ENCODE measurements at places on chromosomes 7 and 10. TPM values are rescaled to one million over a fixed set of nuclear protein-coding genes. Genes with fewer than 3 reads are reported as not detected.

DNA sequence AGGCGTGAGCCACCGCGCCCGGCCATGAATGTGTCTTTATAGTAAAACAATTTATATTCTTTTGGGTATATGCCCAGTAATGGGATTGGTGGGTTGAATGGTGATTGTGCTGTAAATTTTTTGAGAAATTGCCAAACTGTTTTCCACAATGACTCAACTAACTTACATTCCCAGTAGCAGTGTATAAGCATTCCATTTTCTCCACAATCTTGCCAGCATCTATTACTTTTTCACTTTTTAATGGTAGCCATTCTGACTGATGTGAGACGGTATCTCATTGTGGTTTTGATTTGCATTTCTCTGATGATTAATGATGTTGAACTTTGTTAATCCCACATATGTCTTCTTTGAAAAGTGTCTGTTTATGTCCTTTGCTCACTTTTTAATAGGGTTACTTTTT is 1187.9 kb downstream of the XPNPEP1 start:
- no peaks in the 10 kb centered on the region for H3K4me1 ChIP-seq
- no peaks in the 10 kb centered on the region for H3K36me3 ChIP-seq
- no peak overlapping the region for H3K4me3 ChIP-seq
- no peak overlapping the region for H3K27ac ChIP-seq
- no peaks in the 10 kb centered on the region for H3K27me3 ChIP-seq

DNA sequence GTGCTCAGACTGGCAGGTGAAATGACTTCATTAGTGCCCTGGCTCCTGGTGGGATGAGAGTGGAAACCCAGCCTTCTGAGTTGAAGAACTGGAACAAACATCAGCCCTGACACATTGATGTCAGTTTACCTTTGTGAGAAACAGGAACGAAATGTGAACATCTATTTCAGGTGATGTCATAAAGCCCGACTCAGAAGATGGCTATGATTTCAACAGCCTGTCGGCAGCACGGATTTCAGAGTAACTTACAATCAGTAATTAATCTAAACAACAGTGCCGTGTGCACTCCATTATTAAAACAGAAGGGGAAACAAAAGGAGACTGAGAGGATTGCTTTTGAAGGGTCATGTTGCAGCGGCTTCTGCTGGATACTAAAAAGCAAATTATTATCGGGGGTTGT is 243.2 kb downstream of the FRMD4A start:
- no peaks in the 10 kb centered on the region for H3K4me1 ChIP-seq
- no peaks in the 10 kb centered on the region for H3K36me3 ChIP-seq
- no peak for DNase-seq
- no peak overlapping the region for H3K4me3 ChIP-seq
- no peak overlapping the region for H3K27ac ChIP-seq
- peaks cover 2% of the 10 kb centered on the region for H3K27me3 ChIP-seq

DNA sequence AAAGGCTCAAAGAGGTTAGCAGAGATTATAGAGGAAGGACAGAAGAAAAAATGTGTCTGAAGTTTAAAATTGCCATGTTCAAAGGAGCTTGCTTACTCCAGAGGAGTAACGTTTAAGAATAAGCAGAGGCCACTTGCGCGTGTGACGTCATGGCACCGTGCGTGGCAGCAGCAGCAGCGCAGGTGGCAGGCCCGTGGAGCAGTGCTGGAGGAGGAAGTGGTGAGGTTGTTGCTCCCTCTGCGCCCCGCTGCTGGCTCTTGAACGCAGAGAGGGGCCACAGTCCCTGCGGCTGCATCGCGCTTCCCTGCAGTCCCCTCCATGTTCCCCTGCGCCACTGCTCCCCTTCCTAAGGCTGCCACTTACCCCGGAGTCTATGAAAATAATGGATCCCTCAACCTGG is 37.5 kb downstream of the GDI2 start:
- no peaks in the 10 kb centered on the region for H3K27me3 ChIP-seq
- H3K4me3 ChIP-seq: peak overlapping the region; percentile 78
- peak; percentile 79 for DNase-seq
- H3K36me3 ChIP-seq: peaks cover 64% of the 10 kb centered on the region

DNA sequence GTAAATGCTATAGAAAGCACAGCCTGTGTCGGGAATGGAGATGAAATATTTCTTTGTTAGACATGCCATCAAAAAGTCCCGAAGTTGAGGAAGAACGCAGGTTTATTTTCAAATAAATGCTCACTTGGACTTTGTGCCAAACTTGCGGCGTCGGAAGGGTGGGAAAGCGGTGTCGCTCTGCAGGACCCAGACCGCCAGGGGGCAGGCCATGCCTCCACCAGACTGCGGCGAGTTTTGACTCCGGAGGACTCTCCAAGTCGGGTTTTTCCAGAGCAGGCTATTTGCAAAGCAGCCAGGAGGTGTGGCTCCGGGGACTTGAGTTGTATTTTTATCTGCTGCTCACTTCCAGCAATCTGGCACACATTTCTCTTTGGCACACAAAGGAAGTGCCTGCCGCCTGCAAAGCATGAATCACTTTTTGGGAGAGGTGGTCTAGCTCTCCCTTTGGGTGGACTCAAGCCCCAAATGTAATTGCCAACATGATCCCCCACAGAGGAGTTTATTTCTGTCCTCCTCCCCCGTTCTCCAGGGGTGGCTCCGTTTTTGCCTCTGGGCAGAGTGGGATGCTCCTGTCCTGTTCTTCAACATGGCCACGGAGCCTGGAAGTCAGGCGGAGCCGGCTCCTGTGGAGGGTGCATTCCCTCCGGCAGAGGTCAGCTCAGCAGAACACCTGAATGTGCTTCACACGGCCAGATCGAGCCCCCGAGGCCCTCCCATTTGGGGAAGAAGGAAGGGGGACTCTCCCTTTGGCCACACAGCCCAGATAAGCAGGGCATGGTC is 82.3 kb upstream of the GPR26 start:
- peak; percentile 45 for DNase-seq
- no peak overlapping the region for H3K27ac ChIP-seq
- H3K4me3 ChIP-seq: no peak overlapping the region
- no peaks in the 10 kb centered on the region for H3K4me1 ChIP-seq

DNA sequence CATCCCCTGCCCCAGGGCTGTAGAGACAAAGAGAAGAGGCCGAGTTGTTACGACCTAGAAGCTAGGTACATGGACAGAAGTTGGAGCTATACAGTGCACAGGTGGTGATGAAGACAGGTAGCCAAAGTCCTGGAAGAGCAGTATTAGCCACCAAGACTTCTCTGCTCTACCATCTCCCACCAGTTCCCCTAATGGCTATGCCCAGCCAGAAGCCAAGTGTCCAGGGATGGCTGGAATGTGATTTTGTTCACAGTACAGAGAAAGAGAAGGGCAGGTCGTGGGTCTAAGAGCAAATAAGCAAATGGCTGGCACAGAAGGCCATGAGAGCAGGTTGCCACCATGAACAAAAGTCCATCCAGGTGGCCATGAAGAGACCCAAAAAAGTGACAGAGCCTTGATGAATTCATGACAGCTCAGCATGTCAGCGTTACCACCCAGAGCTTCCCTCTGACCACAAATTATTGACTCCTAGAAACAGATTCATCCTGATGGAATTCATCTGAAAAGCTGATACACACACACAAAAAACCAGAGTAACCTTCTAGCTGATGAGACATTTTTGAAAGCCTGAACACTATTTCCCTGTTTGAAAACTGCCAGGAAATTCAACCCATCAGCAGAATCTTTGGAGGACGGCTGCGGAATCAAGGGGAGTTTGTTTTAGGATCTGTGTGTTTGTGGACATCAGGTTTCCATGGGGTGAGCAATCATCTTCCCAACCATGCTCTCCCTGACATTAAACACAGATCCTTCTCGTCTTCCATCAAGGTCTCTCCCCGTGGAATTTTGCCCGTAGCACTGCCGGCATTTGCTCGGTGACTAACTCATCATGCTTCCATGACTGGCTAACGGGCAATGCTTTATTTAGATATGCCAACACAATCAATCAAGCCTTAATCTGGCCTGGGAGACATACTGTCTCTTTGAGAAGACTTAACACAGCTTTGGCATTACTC is 906.7 kb upstream of the AUTS2 start:
- DNase-seq: no peak
- H3K4me3 ChIP-seq: no peak overlapping the region
- peaks cover 2% of the 10 kb centered on the region for H3K36me3 ChIP-seq
- H3K27me3 ChIP-seq: no peaks in the 10 kb centered on the region
- no peak overlapping the region for H3K27ac ChIP-seq

Gene MBLAC1
- total RNA-seq: 4.8 TPM

Gene RAMP3
- total RNA-seq: not detected

- no peak overlapping the region for H3K27ac ChIP-seq
- H3K36me3 ChIP-seq: no peaks in the 10 kb centered on the region
- DNase-seq: no peak
- peaks cover 4% of the 10 kb centered on the region for H3K4me1 ChIP-seq
- H3K27me3 ChIP-seq: peaks cover 6% of the 10 kb centered on the region
- H3K4me3 ChIP-seq: no peak overlapping the region
Measured at GRCh38 chr10:132062641-132063390, 2.9 kb upstream of the JAKMIP3 start.

Gene CRYGN
- 0.91 TPM for total RNA-seq

Gene CLRN3
- total RNA-seq: not detected

Gene TMEM72
- not detected for total RNA-seq

Gene NKX1-2
- not detected for total RNA-seq

Gene PTF1A
- not detected for total RNA-seq

- H3K36me3 ChIP-seq: peaks cover 1% of the 10 kb centered on the region
- no peak for DNase-seq
- H3K27ac ChIP-seq: no peak overlapping the region
- H3K4me3 ChIP-seq: no peak overlapping the region
- H3K4me1 ChIP-seq: peaks cover 2% of the 10 kb centered on the region
Measured at GRCh38 chr7:117183729-117184128, 139.1 kb downstream of the WNT2 start.

- H3K4me1 ChIP-seq: no peaks in the 10 kb centered on the region
- DNase-seq: no peak
- H3K27ac ChIP-seq: no peak overlapping the region
- H3K4me3 ChIP-seq: no peak overlapping the region
Measured at GRCh38 chr7:47783456-47784223, 164.6 kb downstream of the PKD1L1 start.

- H3K36me3 ChIP-seq: no peaks in the 10 kb centered on the region
- no peak overlapping the region for H3K27ac ChIP-seq
- no peak for DNase-seq
- peaks cover 5% of the 10 kb centered on the region for H3K4me1 ChIP-seq
- no peak overlapping the region for H3K4me3 ChIP-seq
Measured at GRCh38 chr7:30968747-30969603, 5.2 kb downstream of the GHRHR start.

DNA sequence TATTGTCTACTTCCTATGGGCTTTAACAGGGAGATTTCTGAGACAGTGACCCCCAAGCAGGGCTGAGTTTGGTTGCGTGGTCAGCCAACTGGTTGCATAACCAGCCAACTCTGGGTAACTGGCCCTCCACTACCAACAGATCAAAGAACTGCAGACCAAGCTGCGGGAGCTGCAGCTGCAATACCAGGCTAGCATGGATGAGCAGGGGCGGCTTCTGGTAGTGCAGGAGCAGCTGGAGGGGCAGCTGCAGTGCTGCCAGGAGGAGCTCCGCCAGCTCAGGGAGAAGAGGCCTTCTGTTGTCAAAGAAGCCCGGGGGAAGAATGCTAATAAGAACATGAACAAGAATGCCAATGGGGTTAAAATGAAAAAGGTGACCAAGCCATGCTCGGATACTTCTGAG is 15.7 kb upstream of the FLNC start:
- H3K4me1 ChIP-seq: peaks cover 2% of the 10 kb centered on the region
- no peaks in the 10 kb centered on the region for H3K27me3 ChIP-seq
- no peak overlapping the region for H3K27ac ChIP-seq
- DNase-seq: no peak
- H3K4me3 ChIP-seq: no peak overlapping the region
- no peaks in the 10 kb centered on the region for H3K36me3 ChIP-seq

DNA sequence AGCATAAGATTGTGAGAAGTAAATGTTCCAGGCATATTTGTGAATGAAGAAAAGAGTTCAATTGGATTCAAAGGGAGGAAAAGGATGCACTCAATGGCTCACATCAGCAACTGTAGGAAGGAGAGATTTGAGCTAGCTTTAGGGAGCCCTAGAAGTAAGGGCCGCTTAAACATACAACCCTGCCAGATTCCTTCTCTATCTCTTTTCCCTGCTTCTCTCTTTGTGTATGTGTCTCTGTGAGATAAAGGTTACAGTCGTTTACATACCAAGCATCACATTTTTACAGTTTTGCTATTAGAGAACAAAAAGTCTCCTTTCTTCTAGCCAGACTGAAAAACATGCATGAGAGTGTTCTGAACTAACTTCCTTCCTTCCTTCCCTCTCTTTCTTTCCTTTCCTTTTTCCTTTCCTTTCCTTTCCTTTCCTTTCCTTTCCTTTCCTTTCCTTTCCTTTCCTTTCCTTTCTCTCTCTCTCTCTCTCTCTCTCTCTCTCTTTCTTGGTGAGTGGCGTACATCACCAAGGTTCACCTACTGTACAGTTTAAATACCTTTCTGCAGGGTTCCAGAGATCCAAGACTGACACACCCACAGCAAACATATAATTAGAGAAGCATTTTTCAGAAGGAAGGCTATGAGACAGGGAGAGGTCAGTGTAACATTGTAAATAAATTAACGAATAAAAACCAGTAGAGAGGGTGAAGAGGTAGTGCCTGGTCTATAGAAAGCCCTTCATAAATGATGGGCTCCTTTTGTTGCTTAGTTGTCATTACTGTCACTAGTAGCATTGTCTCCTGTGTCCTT is 240.4 kb downstream of the ARL4A start:
- H3K36me3 ChIP-seq: no peaks in the 10 kb centered on the region
- peaks cover 19% of the 10 kb centered on the region for H3K27me3 ChIP-seq
- no peak for DNase-seq
- no peak overlapping the region for H3K27ac ChIP-seq
- no peak overlapping the region for H3K4me3 ChIP-seq

Gene PAX4
- total RNA-seq: not detected

- no peak overlapping the region for H3K4me3 ChIP-seq
- no peaks in the 10 kb centered on the region for H3K36me3 ChIP-seq
- peak; percentile 65 for DNase-seq
Measured at GRCh38 chr10:23067939-23068775, 27.2 kb upstream of the MSRB2 start.

DNA sequence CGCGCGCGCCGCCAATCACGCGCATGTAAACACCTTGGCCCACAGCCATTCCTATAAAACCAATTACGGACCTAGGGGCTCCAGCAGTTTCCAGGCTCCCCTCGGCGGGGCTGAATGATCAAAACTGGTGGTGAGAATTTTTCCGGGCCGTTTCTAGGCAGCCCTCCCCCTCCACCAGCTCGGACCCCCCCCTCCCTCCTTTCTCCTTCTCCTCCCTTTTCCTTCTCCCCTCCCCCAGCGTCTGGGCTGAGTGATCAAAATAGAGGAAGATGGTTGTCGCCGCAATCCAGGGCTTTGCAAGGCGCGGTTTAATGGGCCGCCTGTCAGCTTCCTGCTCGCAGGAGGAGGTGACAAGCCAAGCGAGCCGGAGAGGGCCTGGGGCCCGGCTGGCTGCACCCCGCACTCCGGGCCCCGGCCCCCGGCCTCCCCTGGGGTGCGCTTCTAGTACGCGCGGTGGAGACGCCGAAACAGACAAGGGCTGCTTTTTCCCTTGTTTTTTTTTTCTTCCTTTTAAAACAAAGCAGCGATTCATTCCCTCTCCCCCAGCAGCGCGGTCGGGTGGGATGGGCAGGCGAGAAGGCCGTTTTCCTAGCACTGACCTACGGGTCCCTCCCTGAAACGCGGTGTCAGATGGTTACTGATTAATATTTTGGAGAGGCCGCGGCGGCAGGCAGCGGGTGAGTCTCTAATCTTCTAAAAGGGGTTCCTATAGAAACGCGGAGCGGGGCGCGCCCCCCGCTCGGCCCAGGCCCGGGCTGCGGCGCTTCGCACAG is 528 bp upstream of the TNRC18 start:
- peak overlapping the region; percentile 81 for H3K4me3 ChIP-seq
- no peaks in the 10 kb centered on the region for H3K36me3 ChIP-seq
